ENCODE measurements at places on chromosomes 1 and 21.

GRCh38 chr1:171742577-171742922, 685 bp upstream of the VAMP4 start:
- DNase-seq: no peak

- DNase-seq: no peak
Observed at GRCh38 chr1:118028267-118028666, 98.7 kb downstream of the WDR3 start.

- DNase-seq: no peak
Observed at GRCh38 chr1:27931759-27932158, 3.0 kb upstream of the SMPDL3B start.

GRCh38 chr1:54331843-54332463, 74.2 kb downstream of the SSBP3 start:
- no peak for DNase-seq

DNA sequence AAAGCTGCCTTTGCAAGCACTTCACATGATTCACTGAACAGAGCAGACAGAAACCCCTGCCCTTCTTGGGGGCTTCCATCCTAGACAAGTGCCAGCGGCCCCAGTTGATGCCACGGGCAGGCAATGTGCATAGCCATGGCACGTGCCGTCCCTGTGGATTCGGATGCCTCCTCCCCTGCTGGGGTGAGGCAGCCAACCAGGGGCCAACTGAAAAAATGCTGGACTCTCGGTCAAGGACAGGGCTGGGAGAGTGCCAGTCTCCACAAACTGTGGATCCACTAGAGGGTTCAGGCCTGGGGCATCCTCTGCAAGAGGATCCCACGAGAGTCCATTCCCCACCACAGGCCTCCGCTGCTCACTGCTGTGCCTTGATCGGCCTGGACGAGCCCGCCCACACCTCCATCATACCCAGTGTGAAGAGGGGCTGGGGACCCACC, 3.8 kb downstream of the JMJD4 start:
- DNase-seq: no peak

- no peak for DNase-seq
Observed at GRCh38 chr1:217599154-217599553, 31.7 kb downstream of the GPATCH2 start.

GRCh38 chr1:91884459-91885212, 1.3 kb downstream of the TGFBR3 start:
- no peak for DNase-seq

DNA sequence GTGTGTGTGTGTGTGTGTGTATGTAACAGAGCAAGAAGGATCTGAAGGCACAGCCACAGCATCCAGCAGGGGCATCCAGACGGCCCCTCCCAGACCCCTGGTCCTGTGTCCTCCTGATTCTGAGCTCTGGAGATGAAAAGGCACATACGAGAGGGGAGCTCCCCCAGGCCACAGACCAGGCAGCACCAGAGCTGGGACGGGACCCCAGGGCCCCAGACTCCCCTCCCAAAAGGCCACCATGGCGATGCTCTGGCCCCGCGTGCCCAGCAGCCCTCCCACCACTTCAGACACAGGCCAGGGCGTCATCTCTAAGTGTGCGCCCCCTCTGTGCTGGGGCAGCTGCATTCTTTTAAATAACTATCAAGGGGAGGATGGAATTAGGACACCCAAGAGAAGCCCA, 245.8 kb downstream of the MATN1 start:
- no peak for DNase-seq

GRCh38 chr1:59186656-59187055, 110.2 kb upstream of the FGGY start:
- no peak for DNase-seq

- no peak for DNase-seq
Observed at GRCh38 chr1:200415789-200416593, 6.2 kb upstream of the ZNF281 start.

GRCh38 chr1:229599218-229599954, 26.5 kb downstream of the TAF5L start:
- DNase-seq: no peak

GRCh38 chr1:88985032-88985431, 7.4 kb downstream of the KYAT3 start:
- no peak for DNase-seq

GRCh38 chr1:37845786-37846185, 13.6 kb downstream of the MTF1 start:
- DNase-seq: no peak

GRCh38 chr1:236786453-236786852, 8.6 kb upstream of the MTR start:
- DNase-seq: no peak

GRCh38 chr1:27633298-27633610, 1.7 kb downstream of the FGR start:
- DNase-seq: no peak

- no peak for DNase-seq
Observed at GRCh38 chr1:110187139-110187890, 22.8 kb upstream of the KCNC4 start.

GRCh38 chr1:40848530-40849189, 13.5 kb downstream of the CITED4 start:
- no peak for DNase-seq

- DNase-seq: no peak
Observed at GRCh38 chr1:241677201-241677600, 25.1 kb downstream of the WDR64 start.

GRCh38 chr1:40404670-40405462, 31.3 kb downstream of the SMAP2 start:
- DNase-seq: no peak

DNA sequence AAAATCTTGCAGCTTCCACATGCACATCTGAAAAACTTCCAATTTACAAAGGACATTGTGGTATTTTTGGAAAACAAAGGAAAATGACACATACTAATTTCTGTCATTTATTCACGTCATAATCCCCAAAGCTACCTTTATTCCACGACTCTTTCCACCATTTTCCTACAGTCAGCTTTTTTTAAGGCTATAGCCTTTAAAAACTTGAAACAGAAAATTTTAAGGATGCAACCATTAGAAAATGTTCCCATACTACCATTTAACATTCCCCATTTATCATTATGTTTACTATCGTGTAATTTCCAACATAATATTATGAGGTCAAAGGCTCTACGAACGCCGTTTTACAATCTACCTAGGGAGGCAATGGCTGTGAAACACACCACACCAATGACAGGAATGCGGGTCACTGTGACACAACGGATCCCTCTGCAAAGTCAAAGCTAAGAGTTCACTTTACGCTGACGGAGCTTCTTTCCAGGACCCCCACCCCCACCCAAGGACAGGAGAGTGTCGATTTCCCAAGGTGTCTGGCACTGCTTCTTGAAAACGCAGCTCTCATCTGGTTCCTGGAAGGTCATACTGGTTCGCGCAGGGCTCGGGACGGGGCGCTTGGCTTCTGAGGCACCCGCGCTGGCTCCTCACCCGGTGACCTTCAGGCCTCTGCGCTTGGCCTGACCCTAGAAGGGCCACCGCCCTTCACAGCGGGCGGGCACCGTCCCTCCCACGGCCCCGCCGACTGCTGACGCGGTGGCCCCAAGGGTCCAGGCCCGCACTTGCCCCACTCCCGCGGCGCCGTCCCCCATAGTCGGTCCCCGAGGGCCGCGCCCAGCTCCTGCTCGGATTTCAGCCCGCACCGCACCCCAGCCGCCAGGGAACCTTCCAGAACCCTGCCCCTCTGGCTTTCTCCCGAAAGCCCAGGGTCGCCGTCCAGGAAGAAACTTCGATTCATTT, 50.5 kb upstream of the ATF3 start:
- DNase-seq: no peak

- no peak for DNase-seq
Observed at GRCh38 chr1:156714830-156715229, 9.4 kb upstream of the CRABP2 start.

GRCh38 chr1:240619906-240620621, 8.1 kb upstream of the GREM2 start:
- no peak for DNase-seq

DNA sequence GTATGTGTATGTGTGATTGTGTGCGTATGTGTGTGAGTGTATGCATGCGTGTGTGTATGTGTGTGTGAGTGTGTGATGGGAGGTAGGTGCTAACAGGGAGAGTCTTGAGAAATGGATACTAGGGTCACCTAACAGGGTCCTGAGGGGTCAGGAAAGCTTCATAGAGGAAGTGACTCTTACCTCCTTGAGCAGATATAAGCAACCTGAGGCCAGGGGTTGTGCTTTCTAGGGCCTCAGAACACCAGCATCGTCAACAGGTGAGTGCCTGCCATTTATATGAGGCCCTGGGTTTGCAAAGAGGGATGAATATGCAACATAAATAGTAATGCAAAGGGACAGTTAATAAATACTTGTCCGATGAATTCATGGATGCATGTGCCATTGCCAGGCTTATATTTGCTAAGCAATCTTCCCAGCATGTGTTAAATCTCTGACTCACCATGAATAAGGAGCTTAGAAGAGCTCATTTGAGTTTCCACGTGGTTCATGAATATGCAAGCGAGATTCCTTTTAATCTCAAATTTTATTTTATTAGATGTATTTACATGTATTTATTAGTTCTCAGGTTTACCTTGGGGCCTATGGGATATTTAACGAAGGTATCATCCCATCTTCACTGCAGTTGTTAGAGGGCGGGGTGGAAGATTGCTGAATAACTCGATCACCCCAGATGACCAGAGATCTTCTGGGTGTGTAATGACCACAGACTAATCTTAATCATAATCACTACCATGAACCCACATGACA, 438.3 kb downstream of the CAMTA1 start:
- DNase-seq: no peak

GRCh38 chr1:9894115-9894514, 16.0 kb downstream of the CTNNBIP1 start:
- no peak for DNase-seq

DNA sequence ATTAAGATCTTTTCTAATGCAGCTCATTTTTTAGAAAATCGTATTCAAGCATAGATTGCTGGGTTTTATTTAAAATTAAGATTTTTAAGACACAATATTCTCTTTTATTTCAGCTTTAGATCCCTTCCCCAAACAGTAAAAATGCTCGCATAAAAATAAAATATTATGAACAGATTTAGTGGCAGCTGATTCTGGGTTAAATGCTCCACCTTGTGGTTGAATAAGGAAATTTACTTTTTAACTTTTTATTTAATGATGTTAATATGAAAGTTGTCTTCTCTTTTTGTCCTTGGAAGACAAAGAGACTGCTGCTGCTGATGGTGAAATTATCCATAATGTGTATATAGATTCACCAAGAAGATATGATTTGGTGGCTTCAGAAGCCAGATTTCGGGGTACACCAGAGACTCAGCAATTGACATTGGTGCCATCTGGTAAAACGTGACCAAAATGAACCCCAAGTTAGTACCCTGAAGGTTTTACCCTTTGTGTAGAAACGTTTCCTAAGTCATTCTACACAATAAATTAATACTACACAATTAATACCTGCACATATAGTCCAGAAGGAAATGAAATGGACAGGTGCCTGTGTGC, 128.0 kb downstream of the ADAMTS1 start:
- no peak for DNase-seq

- no peak for DNase-seq
Observed at GRCh38 chr1:151504759-151505158, 6.4 kb upstream of the CGN start.

DNA sequence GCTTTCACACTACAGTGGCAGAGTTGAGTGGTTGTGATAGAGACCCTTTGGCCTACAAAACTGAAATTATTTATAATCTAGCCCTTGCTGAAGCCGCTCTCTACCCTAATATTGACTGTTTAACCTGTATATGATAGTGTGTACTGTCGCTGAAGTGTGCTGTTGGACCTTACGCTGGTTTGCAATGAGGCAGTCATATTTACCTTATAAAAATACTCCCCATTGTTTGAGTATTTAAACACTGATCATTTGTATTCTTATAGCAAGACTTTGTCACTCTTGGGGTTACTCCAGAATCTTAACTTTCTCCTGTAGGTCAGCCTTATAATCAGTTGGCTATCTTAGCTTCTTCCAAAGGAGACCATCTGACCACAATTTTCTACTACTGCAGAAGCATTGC, 56.3 kb downstream of the SMG7 start:
- DNase-seq: no peak

- DNase-seq: no peak
Observed at GRCh38 chr1:227465256-227465655, 98.1 kb upstream of the ZNF678 start.

- no peak for DNase-seq
Observed at GRCh38 chr1:40982721-40983120, 3.2 kb downstream of the CTPS1 start.

GRCh38 chr21:33619726-33620125, 21.8 kb downstream of the CRYZL1 start:
- no peak for DNase-seq

DNA sequence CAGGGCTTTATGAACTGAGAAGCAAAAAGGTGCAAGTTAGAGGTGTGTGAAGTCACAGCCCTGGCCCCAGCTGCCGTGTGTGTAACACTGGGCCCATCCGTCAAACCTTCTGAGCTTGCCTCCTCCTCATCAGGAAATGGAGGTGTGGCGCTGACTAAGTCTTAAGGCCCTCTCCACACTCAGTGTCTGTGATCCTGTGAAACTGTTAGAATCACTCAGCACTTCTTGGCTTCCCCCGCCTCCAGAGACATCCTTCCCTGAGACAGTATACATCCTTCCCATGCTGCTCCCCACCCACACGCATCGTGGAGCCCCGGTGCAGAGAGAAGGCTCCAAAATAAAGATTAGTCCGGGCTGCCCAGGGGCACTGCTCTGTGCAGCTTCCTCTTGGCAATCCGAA, 33.3 kb downstream of the LRP8 start:
- DNase-seq: no peak

- no peak for DNase-seq
Observed at GRCh38 chr1:51139474-51139873, 37.4 kb downstream of the C1orf185 start.

- DNase-seq: peak; percentile 47
Observed at GRCh38 chr1:115112496-115113375, 23.4 kb upstream of the TSPAN2 start.

DNA sequence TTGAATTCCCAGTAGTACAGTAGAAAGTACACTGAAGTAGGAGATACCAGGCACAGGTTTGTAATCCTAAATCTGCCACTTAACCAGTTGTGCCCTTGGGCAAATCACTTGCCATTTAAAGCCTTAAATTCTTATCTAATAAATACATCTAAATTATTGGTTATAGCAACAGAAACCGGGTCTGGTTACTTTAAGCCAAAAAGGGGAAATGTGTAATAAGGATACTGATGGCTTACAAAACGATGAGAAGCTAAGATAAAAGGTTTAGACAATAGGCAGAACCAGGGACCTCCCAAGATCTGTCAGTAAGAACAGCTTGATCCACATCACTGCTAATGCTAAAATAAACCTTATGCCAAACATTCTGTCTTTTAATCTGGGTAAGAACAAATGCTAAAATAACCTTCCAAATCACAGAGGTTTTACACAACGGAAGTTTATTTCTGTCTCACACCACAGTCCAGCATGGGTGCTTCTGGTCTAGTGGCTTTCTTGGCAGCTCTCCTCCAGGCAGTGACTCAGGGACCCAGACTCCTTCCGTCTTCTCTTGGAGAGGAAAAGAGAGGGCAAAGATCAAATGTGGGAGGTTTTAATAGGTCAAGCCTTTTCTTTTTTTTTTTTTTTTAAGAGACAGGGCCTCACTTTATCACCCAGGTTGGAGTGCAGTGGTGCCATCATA, 16.5 kb upstream of the ZMYM1 start:
- no peak for DNase-seq

Measured in T-helper 17 cell (primary cell).